Sciatic nerve (tissue), 2 donors: ENCODE measurements at places on chromosomes 5 and 9. TPM values are rescaled to one million over a fixed set of nuclear protein-coding genes. Genes with fewer than 3 reads are reported as not detected.

DNA sequence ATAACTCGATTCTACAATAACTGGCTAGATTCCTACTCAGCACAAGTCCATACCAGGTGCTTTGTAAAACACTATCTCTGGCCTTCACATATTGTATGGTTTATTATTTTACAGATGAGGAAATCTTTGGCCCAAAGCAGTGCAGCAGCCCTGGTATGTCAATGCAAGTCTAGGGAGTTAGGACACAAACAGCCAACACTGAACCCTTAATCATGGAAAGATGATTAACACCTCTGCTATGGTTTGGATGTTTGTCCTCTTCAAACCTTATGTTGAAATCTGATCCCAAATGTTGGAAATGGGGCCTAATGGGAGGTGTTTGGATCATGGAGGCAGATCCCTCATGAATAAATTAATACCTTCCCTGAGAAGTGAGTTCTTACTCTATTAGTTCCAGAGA, 76.6 kb downstream of the MAPKAP1 start:
- DNase-seq: no peak

DNA sequence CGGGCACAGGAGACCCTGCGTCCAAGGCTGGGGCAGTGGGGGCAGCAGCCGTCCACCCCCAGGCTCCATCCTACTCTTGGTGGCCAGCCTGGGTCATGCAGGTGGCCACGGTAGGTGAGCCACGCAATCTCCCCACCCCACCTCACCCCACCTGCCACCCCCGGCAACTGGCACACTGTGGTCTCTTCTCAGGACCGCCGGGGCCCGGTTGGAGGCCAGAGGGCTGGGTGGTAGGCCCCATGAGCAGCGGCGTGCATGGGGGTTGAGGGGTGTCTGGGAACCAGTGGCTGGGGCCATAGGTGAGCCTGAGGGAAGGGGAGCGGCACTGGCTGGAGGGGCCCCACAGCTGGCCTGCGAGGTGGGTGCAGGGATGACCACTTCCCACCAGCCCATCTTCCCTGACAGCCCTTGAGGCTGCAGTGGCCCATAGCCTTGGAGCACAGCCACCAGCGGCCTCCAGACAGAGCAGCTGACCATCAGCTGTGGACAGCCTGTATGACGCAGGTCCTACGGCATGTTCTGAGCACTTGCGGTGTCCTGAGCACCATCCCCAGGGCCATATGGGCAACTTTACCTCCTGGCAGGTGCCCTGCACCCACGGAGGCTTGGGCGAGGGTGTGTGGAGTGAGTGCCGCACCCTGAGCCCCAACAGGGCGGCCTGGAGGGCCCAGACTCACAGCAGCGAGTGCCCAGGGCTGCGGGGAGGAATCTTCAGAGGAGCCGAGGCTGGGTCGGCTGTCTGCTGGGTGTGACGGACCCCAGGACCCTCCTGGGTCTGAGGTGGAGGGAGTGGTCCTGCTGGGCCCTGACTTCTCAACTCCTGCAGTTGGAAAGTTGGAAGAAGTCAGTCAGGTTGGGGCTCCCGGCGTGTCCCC, 47.4 kb downstream of the KCNT1 start:
- no peak for DNase-seq

- no peak for DNase-seq
These were observed 22.5 kb downstream of the TICAM2 start for GRCh38 chr5:115579747-115580173.

- no peak for DNase-seq
These were observed 22.6 kb upstream of the SLC6A19 start for GRCh38 chr5:1178529-1179382.

RABEPK gene
- total RNA-seq: 14.4 TPM
